ENCODE measurements at places on chromosomes 2 and 18.

GRCh38 chr2:195632856-195633572 is 24.0 kb upstream of the SLC39A10 start:
- no peak for DNase-seq

GRCh38 chr2:155792666-155793065 is 539.9 kb downstream of the NR4A2 start:
- DNase-seq: no peak

DNA sequence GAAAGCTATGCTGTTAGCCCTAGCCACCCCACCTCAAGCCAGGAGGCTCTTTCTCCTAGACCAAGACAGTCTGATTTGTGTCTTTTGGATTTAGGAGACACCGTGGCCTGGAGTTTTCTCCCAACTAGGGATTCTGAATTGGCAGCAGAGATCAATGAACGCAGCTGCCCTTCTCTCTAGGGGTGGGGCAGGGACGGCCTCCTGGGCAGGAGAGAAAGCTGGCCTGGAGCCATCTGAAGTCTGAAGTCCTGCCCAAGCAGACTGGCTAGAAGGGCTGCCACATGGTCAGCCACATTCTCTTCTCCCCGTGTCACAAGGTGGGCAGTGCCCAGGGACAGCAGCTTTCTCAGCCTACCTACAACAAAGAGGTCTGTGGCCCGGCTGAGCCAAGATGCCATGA is 45.1 kb downstream of the PIEZO2 start:
- no peak for DNase-seq

DNA sequence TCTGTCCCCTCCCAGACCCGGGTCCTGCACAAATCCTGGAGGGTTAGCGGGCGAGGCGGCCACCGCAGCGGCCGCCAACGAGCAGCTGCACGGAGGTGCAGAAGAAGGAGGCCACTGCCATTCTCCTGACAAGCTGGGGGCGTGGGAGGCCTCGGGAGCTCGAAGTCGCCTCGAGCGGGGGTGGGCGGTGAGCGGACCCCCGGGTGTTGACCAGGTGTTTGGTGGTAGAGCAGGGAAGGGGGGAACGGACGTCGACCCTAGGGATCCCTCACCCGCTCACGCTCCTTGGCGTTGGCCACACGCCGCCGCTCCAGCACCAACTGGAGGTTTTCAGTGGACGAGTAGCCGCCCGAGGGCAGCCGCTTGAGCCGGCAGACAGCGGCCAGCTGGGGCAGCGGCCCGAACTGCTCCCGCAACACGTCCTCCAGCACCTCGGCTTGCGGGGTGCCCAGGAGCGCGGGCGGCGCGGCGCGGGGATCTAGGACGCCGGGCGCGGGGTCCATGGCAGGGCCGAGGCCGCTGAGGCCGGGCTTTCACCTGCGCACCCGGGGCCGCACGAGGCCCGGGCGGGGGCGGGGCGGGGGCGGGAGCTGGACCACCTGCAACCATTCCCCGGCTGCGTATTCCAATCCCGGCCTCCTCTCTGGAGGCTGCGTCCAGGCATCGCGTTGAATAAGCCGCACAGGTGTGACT is at the start of gene FIGLA:
TSS of gene FIGLA (minus strand) at position 508 of the 693 bp plus-strand sequence. CDS start at position 503, 5 bp downstream.
- peak; percentile 21 for DNase-seq

DNA sequence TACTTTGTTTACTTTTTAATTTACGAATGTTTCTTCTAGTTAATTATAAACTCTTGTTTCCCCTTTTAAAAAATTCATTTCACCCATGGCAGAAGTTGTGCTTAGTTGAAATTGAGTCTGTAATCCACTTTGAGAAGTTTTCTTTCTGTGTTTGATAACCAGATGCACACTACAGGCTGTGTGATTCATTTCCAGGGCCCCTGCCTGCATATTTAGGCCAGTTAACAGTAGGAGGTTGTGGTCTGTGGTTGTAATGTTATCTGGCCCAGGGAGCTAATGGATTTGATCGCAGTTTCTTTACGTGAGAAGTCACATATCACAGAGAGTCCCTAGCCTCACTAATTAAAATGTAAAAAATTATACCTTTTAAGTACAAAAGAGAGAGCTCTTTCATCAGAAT is 3.3 kb downstream of the CDH7 start:
- DNase-seq: no peak

DNA sequence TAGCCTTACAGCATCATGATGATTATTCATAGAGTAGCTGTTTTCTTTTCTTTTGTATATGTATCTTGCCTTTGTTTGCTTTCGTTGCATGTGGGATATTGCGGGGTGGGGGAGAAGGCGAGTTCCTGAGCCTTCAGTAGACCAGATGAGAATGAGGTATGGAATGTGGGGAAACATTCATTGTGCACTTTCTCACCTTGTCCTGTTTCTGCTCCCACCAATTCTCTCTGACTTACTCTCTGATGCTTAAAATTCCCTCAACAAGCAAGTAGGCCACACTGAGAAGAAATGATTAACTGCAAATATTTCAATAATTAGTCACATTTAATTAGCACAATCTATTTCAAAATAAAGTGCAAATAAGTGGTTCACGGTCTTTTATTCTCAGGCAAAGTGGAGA is 31.0 kb downstream of the GKN2 start:
- peak; percentile 46 for DNase-seq

- no peak for DNase-seq
Observed at GRCh38 chr18:2894131-2894840, 47.5 kb downstream of the EMILIN2 start.

GRCh38 chr2:224875841-224876240 is 159.7 kb upstream of the CCDC195 start:
- DNase-seq: no peak

- DNase-seq: no peak
Observed at GRCh38 chr2:13474538-13474937, 757.8 kb downstream of the TRIB2 start.

GRCh38 chr2:197672371-197672893 is 3.0 kb downstream of the RFTN2 start:
- no peak for DNase-seq

DNA sequence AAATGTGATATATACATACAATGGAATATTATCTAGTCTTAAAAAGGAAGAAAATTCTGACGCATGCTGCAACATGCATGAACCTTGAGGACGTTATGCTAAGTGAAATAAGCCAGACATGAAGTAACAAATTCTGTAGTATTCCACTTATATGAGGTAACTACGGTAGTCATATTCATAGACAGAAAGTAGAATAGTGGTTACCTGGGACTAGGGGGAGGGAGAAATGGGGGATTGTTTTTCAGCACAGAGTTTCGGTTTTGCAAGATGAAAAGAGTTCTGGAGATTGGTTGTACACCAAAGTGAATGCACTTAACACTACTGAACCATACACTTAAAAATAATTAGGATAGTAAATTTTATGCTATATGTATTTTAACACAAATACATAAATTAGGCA is 215.9 kb upstream of the FBXO11 start:
- no peak for DNase-seq

DNA sequence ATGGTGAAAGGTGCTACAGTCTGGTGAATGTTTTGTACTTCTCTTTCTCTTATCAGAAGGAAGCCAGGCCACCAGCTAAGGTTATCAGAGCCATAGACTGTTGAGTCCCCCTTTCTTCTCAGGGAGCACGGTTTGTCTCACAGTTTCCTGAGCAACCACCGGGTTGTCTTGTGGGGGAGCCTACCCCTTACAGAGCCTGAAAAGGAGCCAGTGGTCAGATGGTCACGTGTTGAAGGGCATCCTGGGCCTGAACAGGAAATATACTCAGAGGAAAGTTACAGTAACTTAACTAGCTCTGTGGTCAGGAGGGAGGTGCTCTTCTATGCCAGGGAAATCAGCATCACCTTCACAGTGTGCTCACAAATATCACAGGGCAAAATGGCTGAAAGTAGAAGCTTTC is 11.6 kb downstream of the CD28 start:
- no peak for DNase-seq

- DNase-seq: no peak
Observed at GRCh38 chr2:84940088-84940470, 30.9 kb upstream of the KCMF1 start.

DNA sequence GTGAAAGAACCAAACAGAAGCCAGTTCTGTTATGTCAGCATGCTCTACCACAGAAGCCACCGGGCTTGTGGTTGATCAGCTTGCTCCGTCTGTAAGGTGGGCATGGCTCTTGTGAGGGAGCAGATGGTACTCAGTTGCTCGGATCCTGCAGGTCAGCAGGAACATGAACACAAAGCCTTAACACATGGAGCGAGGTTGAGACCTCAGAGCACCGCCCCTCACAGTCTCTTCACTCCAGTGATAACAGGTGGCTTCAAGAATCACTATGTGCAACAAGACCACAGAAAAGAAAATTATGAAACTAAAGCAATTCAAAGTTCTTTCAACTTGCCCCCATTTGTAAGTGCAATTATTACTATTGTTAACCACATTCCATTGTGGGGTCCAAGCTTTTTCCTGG is 72.1 kb downstream of the OSBPL6 start:
- DNase-seq: no peak

GRCh38 chr2:233679196-233679595 is 2.5 kb upstream of the UGT1A7 start:
- no peak for DNase-seq

GRCh38 chr2:189841019-189841418 is 56.8 kb downstream of the PMS1 start:
- DNase-seq: no peak

DNA sequence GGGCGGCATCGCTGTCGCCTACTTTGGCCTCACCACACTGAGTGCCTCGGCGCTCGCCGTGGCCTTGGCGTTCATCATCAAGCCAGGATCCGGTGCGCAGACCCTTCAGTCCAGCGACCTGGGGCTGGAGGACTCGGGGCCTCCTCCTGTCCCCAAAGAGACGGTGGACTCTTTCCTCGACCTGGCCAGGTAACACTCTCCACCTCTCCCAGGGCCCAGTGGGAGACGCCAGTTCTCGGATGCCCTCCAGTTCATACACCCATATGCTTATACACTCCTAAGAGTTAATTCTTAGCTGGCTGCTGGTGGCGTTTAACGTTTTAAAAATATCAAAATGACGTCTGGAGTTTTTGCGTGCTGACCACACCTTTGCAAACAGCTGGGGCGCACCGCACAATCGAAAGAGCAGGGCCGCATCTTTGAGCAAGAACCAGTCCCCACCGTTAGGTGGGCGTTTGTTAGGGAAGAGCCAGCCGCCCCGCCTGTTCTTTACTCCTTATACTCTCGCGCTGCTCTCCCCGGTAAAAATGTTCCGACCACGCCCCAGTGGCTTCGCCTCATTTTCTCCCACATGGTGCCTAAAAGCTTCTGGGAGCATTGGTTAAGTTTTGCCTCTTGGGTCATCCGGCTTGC is 899 bp downstream of the SLC1A4 start:
- DNase-seq: no peak

DNA sequence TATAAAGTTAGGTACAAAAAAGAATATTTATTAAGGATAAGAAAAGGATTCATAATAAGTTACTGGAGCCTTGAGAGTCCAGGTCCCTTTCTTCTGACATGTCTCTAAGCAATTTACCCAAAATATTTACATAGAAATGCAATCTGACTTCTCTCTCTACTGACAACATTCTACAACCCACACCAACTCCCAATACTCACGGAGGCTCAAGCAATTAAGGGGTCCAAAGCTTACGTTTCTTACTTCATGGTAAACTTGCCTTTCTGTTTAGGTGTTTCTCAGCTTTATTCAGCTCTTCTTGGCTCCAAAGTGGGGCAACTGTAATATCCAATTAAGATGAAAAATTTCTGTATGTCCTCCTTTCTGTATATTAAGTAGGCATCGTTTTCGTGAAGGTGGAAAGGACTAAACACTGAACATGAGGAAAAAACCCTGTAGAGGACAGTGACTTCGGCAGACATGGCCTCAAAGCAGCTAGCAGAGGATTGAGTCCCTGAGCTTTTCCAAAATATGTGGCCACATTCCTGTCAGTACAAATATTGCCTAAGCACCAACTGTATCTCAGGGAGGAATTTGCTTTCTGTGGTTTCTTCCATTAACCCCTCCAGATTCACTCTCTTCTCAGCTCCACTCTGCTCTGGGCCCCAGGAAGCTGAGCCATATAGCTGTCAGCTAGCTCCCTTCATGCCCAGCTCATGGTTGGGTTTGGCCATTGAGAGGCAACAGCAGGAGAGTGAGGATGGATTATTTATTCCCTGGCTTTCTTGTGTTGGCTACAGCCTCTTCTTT is 67.9 kb upstream of the GLS start:
- no peak for DNase-seq

- no peak for DNase-seq
Observed at GRCh38 chr2:42957861-42958301, 165.5 kb upstream of the HAAO start.

GRCh38 chr18:74498712-74499627 is 2.8 kb downstream of the CNDP2 start:
- no peak for DNase-seq

DNA sequence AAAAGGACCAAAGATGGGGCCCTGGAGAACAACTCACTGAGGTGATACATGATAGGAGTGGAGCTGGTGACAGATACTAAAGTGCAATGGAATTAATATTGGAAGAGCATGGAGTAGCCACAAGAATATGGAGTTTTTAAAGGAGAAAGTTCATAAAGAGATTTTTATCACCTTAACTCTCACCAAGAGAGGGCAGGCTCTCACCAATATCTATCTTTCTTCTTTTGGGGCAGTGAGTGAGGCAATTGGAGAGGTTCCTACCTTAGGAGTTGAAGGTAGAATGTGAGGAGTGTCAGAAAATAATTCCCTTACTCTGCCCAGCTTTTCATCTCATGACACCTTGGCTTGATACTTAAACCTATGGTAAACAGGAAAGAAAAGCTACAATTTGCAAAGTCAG is 233.7 kb upstream of the CWC22 start:
- DNase-seq: peak; percentile 20

DNA sequence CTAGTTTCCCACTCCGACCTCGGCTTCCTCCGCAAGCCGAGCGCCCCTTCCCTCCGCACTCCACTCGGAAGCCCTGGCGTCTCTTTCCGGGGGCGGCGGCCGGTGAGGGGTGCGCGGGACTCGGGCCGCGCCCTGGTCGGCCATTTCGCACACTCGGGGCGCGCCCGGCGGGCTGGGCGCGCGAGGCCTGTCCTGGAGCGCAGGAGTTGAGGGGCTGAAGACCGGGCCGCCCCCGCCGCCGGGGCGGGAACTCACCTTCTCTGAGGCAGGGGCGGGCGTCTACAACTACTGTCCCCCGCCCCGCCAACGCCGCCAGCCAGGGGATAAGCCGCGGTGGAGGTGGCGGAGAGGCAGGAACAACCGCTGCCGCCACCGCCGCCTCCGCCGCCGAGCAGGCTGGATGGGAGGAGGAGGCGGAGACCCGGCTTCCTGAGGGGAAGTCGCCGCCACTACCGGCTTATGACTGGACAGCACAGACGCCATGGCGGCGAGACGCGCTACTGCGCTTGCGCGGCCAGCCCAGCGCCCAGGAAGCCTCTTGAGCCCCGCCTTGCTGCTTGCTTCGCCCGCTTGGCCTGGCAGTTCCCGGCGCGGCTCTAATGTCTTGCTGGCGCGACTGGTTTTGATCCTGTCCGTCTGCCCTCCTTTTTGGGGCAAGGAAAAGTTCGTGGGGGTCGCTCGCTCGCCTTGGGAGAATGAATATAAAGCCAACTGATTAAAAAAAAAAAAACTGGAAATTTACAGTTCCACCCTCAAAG is at the start of gene KRCC1:
TSS of gene KRCC1 (minus strand) at position 413 of the 758 bp plus-strand sequence. CDS start 27,220 bp downstream, outside the sequence.
- DNase-seq: peak; percentile 92

- DNase-seq: no peak
Observed at GRCh38 chr2:157168501-157168900, 89.0 kb upstream of the GALNT5 start.

- DNase-seq: peak; percentile 66
Observed at GRCh38 chr2:226215902-226216503, 583.6 kb downstream of the IRS1 start.

- no peak for DNase-seq
Observed at GRCh38 chr2:37885329-37885993, 39.6 kb upstream of the RMDN2 start.

GRCh38 chr18:75088021-75088506 is 120.9 kb downstream of the PTGR3 start:
- DNase-seq: no peak
